ENCODE measurements at places on chromosomes 1 and 21.
A peak's percentile ranks its signal among the peaks of the same experiment; 100 is the strongest.

GRCh38 chr1:169090900-169091311 is 15.6 kb upstream of the ATP1B1 start:
- DNase-seq: no peak

GRCh38 chr1:192983349-192983980 is 75.7 kb downstream of the UCHL5 start:
- DNase-seq: no peak

DNA sequence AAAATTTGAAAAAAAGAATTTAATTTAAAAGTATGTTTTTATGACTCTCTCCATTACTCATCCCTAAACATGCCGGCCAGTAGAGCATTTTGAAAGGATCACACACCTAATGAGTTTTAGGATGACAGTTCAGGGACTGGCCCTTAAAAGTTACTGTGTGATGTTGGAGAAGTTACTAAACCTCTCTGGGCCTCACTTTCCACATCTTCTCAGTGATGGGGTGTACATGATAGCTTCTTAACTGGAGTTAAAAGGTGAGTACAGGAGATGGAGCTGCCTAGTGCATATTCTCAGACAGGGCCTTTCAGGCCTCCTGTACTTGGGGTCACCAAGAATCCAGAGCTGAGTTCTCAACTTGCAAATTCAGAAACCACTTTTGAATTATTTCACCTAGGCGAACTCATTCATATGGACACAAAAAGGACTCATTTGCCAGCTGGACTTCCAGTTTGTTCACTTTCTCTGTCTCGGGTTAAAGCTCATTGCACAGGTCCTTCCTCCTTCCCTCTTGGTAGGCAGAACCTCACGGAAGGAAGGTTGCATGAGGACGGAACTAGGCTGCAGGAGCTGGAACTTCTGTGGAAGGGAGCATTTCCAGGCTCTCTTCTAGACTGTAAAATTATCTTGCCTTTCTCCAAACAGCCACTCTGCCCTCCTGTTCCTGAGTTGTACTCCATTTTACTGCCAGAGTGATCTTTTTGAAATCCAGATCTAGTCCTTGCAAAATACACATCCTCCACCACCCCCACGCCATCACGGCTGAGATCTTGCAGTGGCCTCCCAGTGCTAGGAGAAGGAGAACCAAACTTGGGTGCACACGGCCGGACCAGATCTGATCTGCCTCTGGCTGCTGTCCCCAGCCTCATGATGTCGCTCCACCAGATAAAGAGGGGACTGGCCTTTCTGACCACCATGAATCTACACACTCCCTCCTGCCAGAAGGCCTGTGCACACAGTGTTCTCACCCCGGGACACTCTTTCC is 4.3 kb upstream of the SLC30A1 start:
- no peak for DNase-seq

- DNase-seq: no peak
Observed at GRCh38 chr1:159826441-159827101, at the start of gene SLAMF8. SLAMF8 (plus strand) TSS chr1:159826873; CDS start chr1:159826899, 26 bp downstream.

DNA sequence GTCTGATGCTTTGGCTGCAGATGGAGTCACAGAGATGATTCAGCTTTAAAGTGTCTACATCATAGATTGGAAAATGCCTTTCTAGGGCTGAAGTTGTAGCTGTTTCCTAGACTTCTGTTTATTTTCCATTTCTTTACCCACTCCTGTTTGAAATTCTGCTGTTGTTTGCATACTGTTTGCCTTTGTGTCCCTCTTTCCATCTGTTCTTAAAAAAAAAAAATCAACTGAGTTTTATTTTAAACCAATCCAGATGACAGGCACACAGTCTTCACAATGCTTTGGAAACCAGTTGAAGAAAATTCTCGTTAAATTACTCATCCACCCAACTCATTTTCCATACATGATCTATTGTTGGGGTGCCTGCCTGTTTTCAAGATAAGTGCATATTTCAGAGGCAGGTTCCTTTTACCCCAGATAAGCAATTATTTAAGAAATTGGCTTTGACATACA is 245.9 kb downstream of the DISC1 start:
- no peak for DNase-seq

- no peak for DNase-seq
Observed at GRCh38 chr1:40944841-40945430, 34.6 kb upstream of the CTPS1 start.

DNA sequence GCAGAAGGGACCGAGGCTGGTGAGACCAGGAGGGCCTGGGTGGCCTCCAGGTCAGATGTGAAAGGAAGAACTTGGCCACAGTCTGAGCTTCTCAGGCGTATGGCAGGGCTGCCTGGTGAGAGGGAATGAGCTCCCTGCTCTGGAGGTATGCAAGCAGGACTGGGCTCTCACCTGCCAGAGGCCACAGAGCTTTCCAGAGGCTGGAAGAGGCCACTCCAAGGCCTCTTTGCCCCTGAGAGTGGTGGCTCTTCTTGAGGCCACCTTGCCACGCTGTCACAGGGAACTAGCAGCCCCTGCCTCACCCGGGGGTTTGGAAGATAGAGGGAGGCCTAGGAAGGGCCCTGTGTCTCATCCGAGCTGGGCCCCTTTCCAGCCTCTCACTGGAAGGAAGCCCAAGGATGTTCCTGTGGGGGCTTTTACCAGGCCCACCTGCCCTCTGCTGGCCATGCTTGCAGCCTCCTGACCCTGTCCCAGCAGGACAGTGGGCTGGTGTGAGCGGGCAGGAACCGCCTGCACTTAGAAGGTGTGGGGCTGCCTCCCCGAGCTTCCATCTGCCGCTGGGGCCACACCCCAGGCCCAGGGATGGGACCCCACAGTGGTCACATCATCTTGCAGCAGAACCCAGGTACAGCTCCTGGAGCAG is 10.0 kb downstream of the PCSK9 start:
- no peak for DNase-seq

- no peak for DNase-seq
Observed at GRCh38 chr1:25740071-25740470, 59.9 kb upstream of the SELENON start.

DNA sequence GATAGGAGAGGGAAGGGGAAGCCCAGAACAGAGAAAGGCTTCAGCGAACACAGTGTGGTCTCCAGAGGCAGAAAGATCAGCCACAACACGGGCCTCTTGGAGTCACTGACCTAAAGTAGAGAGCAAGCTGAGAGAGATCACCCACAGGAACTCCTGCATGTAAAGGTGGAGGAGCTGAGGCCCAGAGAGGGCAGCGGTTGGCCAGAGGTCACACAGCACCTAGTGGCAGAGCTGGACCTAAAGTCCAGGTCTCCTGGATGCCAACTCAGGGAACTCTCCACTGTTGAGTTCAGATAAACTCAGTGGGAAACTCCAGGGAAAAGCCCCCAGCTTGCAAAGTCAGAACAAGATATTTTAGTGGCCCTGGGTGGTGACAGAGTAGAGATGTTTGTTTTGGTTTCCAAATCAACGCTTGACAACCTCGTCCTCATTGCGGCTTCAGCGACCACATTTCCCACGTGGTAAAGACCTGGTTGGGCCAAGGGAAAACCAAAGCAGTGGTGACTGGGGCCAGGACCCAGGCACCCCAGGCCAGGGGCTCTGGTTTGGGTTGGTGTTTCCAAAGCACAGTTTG is 4.6 kb downstream of the IFFO2 start:
- peak; percentile 68 for DNase-seq

DNA sequence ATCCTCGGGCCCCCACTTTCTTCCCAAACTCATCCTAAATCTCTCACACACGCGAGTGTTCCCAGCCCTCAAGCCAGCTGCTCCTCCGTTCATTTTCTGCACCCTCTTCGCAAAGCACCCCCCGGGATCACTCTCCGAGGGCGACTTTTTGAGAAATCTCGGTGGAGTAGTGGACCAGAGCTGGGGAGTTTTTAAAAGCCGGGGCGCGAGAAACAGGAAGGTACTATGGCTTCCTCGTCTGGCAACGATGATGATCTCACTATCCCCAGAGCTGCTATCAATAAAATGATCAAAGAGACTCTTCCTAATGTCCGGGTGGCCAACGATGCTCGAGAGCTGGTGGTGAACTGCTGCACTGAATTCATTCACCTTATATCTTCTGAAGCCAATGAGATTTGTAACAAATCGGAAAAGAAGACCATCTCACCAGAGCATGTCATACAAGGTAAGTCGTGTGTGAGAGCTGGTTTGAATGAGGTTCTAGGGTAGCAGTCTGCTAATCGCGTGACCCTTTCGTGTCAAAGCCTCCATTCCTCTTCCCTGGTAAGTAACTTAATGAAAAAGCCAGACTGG is 800 bp downstream of the DR1 start:
- no peak for DNase-seq

DNA sequence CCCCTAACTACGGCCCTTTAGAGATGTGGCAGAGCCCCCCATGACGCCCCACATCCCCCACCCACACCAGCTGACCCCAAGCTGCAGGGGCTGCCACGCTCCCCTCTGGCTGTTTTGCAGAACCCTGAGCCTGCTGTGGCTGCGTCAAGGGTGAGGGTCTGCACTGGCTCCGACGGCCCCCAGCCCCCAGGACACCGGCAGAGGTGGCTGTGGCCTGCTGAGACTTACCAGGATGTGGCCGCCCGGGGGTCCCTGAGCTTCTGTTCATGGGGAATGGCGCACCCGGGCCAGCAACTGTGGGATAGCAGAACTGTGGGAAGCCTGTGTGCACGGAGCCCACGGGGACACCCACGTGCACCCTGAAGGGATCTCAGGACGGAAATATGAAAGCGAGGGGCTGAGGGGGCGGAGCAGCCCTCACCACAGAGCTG is 12.8 kb upstream of the RNF223 start:
- no peak for DNase-seq

DNA sequence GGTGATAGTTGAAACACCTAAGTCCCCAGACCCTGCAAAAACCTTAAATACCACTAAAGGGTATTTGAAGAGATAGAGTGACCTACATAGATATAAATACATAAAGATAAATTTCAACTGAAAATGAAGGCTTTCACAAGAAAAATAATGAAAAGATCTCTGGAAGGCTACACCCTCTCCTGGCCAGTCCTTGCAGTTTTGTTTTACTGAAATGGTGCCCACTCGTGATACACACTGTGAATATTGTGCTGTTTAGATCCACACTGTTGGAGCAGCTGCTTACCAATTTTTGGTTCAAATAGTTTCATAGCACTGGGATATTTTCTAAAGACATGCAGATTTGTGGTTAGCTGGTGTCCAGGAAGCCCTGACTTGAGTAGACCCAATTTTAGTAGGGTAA is 31.5 kb upstream of the RNF187 start:
- DNase-seq: no peak

- no peak for DNase-seq
Observed at GRCh38 chr1:214155987-214156625, 124.9 kb upstream of the SMYD2 start.

GRCh38 chr1:8020032-8020431 is 6.1 kb downstream of the ERRFI1 start:
- DNase-seq: no peak

- no peak for DNase-seq
Observed at GRCh38 chr21:16460936-16461335, 731.2 kb downstream of the USP25 start.

DNA sequence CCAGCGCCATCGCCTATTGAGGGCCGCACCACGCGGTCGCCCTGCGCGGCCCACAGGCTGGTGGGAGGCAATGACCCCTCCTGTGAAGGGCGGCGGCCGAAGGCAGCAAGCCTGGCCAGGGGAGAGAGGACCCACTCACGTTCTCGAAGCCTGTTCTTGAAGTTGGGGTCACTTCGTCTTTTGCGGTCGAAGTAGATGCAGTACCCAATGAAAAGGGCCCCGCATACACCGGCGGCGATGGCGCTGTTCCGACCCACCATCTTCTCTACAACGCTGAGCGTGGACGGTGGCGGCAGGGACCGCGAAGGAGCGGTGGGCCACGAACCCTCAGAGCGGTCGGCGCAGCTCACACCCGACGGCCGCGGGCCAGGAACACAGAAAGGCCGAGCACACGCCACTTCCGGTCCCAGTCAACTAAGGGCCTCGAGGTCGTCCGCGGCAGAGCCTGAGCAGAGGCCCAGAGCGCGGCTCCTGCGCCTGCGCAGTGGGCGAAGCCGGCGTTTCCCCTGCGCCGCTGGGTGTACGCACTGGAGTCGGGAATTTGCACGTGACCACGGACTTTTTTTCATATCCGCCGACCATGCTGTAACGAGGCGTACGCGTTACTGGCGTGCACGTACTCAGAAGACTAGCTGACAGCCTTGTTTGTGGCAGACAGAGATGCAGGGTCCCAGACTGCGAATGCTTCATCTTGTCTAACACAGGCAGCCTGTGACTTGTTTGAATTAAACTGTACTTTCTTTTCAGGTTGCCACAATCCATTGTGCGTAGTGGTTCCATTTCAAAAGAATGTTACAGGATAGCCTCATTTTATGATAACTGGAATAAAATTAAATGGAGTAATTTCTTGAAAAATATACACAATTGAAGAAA is at the start of gene TOMM20:
Gene TOMM20, minus strand, starts transcription at position 382 of the 873 bp plus-strand sequence. Its CDS starts 122 bp downstream, at position 260.
- DNase-seq: peak; percentile 93

GRCh38 chr1:12285496-12286143 is 55.8 kb downstream of the VPS13D start:
- DNase-seq: no peak

DNA sequence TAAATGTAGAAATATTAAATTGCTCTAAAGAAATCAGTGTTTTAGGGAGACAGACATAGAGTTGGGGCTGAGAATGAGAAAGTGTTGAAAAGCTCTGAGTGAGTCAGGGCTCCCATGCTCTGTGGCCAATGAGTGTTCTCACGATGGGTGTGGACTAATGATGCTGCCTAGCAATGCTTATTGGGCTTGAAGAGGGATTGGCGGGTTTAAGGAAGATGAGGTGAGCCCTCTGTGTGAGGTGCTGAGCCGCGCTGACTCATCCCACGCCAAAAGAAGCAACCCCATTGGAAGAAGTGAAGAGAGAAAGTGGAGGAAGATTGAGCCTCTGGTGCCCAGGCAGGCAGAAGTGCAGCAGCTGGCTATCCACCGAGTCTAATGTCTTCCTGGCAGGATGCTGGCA is 65.1 kb upstream of the DPT start:
- no peak for DNase-seq

DNA sequence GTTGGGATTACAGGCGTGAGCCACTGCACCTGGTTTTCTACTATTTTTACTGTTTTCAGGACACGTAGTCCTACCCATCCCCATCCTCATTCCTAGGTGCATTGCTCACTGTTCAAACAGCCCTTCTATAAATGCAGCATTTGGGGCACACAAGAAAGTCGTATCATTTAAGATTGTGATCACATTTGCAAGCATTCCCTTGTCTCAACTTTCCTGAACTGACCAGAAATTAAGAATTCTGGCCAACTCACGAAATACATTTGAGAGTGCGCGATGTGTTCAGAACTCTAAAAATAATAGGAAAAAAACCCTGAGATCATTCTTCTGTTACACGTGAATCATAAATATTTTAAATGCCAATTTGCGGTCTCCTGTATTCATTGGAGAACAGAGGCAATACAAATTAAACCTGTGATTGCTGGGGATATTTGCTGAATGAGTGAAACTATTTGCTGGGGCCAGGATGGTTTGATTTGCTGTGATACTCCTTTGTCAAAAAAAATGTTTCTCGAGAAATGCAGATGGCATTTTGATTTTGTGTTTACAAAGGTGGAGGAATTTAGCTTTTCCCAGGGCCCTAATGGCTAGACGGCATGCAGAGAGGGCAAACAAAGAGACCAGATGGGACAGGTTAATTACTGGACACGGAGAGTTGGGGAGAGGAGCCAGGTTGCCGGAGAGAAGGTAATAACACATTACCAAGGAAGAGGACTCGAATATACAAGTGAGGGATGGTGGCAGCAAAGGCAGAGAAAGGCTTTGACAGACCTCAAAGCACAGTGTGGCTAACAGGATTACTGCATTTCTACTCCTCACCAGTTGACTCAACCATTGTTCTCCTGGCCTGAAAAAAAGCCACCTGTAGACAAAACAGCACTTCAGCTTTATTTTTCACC is 38.4 kb downstream of the STPG1 start:
- no peak for DNase-seq

- no peak for DNase-seq
Observed at GRCh38 chr1:235019471-235019870, 109.2 kb downstream of the TOMM20 start.

All from GM12891 (cell line).